Pons (tissue), 1 donor: ENCODE measurements at places on chromosomes 3 and 15.
A peak's percentile ranks its signal among the peaks of the same experiment; 100 is the strongest.

DNA sequence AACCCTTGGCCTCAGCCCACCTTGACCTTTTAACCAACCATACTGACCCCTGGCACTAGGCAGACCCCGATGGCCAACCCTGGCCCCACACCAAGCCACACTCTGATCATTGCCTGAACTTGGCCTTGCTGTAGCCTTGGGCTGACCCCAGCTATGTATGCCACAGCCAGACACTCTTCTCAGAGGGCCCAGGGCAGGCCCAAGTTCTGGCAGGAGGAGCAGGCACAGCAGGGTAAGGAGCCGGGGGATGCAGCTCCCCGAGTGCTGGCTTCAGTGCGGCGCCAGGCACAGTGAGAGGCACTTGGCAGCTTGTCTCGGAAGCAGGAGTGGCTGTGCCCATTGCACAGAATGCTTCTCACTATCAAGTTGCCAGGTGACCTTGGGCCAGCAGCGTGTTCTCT lies 22.3 kb downstream of the PRR20G start:
- no peak for DNase-seq

DNA sequence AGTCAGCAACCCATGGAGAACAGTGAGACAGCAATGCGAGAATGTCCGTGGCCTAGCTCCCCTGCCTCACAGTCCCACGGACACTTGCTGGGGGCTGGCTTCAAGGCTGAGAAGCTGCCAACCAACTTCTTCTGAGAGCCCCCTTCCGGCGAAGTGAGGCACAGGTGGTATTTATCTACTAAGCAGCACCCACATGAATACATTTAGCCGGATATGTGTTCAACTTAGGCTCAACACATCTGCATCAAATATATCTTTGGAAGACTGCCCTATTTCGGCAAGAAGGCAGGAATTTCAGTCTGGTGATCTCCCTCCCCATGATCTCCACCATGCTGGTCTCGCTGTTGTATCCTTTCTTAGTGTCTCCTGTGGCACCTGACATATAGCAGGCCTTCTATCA lies 340.9 kb upstream of the NR2E3 start:
- no peak for DNase-seq

- DNase-seq: peak; percentile 11
These were observed 93.1 kb downstream of the DNASE1L3 start for GRCh38 chr3:58117561-58118181.

DNA sequence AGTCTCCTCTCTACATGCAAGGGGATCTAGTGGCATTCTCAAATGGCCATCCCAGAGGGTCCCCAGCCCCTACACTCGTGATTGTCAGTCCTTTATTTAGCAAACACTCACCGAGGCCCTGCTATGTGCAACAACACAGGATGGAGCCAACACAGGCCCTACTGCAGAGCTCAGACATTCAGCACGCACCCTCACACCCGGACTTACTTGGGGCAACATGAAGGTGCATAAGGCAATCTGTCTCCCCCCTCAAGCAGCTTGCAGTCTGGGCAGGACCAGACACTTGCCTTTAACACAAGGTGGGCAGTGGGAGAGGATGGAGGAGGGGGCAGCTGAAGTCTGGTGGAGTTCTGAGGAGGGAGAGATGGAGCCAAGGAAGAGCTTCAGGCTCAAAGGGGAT lies 258.4 kb downstream of the XXYLT1 start:
- no peak for DNase-seq

GRCh38 chr3:82473864-82474541 lies 712.6 kb upstream of the GBE1 start:
- DNase-seq: no peak

DNA sequence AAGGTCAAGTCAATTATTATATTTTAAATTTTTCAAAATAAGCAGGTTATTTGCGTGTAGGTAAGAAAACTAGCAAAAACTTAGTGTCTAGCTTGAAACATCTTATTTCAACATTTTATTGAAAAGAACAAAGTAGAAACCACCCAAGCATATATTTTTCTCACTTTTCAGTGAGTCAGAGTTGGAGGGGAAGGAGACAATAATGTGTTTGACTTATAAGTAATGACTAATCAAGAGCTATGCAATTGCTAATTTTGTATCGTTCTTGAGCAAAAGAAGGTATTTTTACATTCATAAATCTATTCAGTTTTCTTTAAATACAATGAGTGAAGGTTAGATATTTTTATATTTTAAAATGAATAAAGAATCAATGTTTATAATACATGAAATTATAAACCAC lies 54.4 kb upstream of the P2RY1 start:
- no peak for DNase-seq

GRCh38 chr3:64895991-64896895 lies 208.4 kb upstream of the ADAMTS9 start:
- peak; percentile 39 for DNase-seq

DNA sequence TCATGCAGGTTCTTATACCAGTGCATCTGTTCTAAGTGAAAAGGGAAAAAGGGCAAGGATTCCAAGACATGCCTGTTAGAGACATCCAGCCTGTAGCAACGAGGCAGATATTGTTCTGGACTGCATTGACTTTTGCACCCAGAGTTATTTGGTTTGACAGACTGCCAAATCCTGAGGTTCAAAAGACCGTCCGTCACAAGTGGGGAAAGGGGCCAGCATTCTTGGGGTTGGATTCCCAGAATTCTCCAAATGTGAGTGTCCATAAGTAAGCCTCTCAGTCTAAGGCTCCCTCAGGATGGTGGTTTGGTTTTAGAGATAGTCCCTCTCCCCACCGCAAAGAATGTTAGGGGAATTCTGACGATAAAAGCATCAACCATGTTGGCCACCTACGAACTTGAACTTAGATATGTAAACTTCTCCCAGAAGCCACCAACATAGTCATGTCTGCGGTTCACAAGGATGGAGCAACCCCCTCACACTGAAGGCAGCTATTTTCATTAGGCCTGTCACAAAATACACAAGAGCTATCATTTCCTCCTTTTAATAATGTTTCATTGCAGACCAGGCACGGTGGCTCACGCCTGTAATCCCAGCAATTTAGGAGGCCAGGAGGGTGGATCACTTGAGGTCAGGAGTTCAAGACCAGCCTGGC lies 13.6 kb upstream of the LACTB start:
- DNase-seq: no peak

DNA sequence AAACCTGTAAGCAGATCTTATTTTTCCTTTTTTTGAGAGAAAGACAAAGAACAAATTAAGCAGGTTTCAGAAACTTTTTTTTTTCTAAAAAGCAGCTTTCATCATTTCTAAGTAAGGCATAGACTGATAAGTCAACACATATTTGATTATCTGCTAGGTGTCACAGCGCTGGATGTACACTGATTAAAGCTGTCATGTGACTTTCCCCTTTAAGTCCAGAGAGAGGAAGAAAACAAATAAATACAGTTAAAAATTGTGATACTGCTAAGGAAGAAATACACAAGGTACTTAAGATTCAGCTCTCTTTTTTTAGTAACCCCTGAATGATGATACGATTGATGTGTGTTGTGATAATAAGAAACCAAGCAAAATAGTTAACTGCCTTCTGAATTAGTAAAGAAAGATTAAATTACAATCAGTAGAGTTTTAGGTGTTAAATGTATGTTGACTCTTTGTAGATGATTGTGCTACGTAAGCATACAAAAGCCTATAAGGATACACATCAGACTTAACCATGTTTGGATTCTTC lies 2.8 kb downstream of the GLCE start:
- no peak for DNase-seq

- DNase-seq: no peak
These were observed 384.8 kb upstream of the CADM2 start for GRCh38 chr3:84573962-84574361.

DNA sequence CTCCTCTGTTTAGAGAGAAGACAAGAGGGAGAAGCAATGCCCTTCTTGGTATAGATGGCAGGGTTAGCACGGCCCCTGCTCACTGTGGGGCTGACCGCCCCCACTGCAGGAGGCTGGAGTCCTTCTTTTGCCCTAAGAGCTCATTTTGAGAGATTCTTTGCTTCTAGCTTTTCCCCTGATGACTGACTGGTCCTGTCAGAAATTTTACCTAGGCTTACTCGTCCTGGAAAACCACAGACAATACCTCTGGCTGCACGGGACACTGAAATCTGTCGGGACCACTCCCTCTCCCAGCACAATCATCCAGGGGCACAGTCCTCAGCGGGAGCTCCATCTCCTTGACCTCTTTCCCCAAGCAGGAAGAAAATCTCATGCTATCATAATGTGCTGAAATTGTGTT lies 143.0 kb upstream of the RGMA start:
- DNase-seq: no peak

GRCh38 chr3:112736805-112737566 lies 96.0 kb upstream of the CCDC80 start:
- no peak for DNase-seq

DNA sequence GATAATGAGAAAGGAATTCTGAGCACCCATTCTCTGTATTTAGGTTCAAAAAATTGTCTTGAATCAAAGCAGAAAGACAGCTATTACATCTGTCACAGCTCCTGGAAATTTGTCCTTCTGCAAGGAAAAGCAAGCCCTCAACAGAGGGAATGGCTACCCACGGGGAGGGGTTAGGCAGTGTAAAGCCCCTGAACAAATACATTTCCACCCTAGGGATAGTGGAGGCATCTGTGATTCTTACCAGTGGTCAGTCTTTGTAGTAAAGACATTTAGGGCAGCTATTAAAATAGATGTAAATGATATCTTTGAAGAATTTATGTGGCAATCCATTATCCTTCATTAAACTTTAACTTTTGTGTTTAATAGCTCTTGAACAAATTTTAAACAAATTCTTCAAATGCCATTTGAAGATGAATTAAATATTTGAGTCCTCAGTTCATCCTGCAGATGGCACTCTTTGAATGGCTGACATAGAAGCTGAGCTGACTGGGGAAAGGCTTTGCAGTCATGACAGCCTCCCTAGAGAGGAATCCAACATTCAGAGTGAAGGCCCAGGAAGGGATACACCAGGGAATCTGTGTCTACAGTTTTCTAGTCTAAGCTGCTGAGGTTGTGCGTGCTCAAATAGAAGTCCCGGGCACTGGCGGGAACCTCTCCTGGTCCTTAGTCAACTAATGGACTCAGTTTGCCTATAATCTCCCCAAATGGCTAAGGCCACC lies 359.7 kb upstream of the ROPN1 start:
- peak; percentile 84 for DNase-seq

- no peak for DNase-seq
These were observed 795.0 kb downstream of the ROBO1 start for GRCh38 chr3:78972617-78973301.
